Activated naive CD8-positive, alpha-beta T cell treated with anti-CD3 and anti-CD28 coated beads for 36 hours (primary cell): ENCODE measurements at places on chromosomes 3 and 15.

DNA sequence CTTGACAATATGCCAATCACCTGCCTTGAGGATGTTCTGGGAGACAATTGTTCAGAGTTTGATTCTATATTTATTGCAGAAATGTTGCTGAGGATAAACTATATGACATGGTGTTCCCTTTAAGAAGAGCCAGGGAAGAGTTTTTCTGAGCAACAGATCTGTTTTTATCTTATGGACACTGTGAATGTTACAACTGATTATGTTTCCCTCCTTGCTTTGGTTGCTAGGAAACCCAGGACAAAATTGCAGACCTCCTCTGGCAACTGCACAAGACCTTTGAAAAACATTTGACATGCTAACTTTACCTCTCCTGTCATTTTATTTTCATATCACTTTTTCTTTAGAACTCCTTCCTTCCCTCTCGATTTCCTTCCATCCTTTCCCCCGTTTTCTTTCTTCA lies 8.2 kb upstream of the TM6SF1 start:
- DNase-seq, result no peak

GRCh38 chr3:130537673-130538304 lies 20.8 kb downstream of the COL6A6 start:
- no peak for DNase-seq

- no peak for DNase-seq
Measured at GRCh38 chr3:169308654-169309250, 354.8 kb downstream of the MECOM start.

- no peak for DNase-seq
Measured at GRCh38 chr15:73367624-73368300, 996 bp downstream of the HCN4 start.

- DNase-seq, result no peak
Measured at GRCh38 chr3:85539232-85539631, 580.4 kb downstream of the CADM2 start.

DNA sequence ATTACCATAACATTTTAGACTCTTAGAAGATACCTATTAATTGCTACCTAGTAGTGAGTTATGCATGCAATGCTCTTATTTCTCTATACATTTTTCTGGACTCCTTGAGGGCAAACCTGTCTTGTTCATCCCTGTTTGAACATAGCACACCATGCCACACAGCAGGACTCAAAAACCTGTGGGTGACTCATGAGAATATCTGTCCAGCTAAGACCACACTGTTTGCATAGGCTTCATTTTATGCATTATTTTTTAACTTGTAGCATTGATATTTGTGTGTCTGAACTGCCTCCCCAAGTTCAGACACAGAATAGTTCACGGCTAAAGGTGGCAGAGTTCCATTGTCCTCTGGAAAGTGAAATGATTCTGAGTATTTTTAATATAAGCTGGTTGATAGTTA lies 1.8 kb downstream of the LMCD1 start:
- no peak for DNase-seq

- DNase-seq, result no peak
Measured at GRCh38 chr3:87354398-87354797, 78.0 kb upstream of the POU1F1 start.

DNA sequence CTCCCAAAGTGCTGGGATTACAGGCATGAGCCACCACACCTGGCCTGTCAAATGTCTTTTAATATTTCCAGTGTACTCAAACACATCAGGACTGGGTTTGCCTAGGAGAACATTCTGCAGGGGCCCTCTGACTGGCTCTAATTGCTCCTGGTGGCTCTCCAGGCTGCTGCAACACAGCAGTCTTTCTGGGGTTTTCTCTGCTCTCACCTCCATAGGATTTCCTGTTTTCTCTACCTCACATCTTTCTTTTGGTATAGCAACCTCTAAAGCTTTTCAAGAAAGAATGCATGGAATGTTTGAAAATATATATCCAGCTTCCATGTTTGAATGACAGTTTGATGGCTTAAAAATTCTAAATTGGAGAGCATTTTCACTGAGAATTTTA lies 83.3 kb upstream of the IGSF10 start:
- DNase-seq, result no peak

GRCh38 chr3:178875836-178876235 lies 195.8 kb downstream of the ZMAT3 start:
- DNase-seq, result no peak

- DNase-seq, result no peak
Measured at GRCh38 chr3:193779933-193780332, 186.9 kb downstream of the OPA1 start.

DNA sequence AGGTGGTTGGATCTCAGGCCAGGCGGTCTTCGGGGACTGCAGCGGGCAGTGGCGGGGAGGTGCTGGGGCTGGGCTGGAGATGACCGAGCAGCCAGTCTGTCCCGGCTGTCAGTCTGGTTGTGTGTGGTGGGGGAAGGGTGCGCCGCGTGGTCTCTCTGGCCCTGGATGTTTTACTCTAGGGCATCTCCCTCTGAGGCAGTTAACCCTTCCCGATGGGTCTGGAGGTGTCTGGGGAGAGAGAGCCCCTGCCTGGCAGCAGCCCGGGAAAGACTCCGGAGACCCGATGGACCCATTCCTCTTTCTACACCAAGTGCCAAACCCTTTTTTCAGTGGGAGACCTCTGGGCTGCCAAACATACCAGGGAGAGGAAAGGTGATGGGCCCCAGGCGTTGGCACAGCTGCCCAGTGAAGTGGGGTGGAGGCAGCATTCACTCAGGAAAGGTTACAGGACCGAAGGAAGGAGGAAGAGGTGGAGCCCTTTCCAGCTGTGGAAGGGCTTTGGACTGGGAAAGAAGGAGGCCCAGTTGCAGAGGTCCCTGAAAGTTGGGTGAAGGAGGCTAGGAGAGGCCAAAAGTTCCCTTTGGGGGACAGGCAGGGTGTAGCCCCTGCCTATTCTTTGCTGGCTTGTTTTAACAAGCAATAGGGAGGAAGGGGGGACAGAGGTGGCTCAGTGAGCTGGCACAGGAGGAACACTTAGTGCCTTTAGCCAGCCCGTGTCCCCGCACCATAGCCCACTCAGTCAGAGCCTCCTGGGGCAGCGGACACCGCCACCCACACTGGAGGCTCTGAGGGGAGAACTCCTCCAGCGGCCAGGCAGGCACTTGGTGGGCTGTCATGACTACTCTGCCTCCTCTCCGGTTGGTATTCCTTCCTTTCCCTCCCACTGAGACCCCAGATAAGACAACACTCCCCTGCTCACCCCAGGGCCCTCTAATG lies 2.7 kb upstream of the BAHD1 start:
- no peak for DNase-seq

- DNase-seq, result no peak
Measured at GRCh38 chr3:17111586-17111985, 226.8 kb downstream of the PLCL2 start.

DNA sequence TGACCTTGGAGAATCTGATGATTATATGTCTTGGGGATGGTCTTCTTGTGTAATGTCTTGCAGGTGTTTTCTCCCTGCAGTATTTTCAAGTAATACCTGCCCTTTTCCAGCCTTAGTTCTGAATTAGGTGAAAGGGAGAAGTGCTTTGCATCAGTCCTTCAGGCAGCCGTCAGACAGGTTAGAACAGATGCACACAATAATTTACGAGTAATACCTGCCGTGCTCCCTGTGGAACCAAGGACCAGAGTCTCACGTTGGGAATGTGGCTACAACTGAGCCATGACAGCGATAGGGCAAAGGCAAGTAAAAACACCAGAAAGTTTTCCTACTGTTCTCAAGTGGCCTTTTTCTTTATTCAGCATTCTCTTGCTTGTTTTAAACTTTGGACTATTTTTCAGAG lies 69.1 kb downstream of the CHCHD6 start:
- DNase-seq, result no peak

DNA sequence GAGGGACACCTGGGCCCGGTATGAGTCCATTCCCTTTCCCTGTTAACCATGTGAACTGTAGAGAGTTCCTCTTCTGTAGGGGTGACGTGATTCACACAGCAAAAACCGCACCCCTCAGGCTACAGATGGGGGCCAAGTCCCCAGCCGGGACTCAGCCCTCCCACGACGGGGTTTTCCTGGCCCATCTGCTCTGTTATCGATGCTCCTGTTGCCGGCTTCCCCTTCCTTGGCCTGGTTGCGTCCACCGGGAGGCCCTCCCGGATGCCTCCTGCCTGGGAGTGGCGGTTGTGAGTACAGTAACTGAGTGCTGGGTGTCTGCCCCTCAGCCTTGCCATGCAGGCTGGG lies 817 bp upstream of the PLXNA1 start:
- DNase-seq, result peak; percentile 62

- no peak for DNase-seq
Measured at GRCh38 chr15:89599021-89599420, 23.8 kb downstream of the TICRR start.

DNA sequence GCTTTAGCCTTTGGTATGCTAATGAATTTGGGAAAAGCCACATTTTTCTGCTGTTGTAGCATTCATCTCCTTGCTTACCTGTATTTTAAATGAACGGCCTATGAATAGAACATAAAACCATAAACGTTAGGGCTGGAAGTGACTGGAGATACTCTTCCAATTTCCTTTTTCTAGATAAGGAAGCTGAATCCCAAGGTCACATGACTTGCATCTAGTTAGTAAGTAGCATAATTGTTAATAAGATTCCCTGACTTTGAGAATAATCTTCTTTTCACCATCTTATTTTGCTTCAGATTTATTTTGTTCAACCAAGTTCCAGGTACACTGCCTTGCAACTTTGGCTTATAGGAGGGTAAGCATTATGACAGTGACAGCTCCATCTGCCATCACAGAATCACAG lies 20.7 kb upstream of the EDEM1 start:
- no peak for DNase-seq

- no peak for DNase-seq
Measured at GRCh38 chr3:152823781-152824180, 11.2 kb upstream of the P2RY1 start.
